Camera-type eye (tissue), 1 donor: ENCODE measurements at places on chromosomes 11 and 22. TPM values are rescaled to one million over a fixed set of nuclear protein-coding genes. Genes with fewer than 3 reads are reported as not detected.

AMPD3 gene
- 10.1 TPM for total RNA-seq

CNIH2 gene
- 8.2 TPM for total RNA-seq

CYTH4 gene
- 9.8 TPM for total RNA-seq

APOA5 gene
- total RNA-seq: not detected

PHETA2 gene
- total RNA-seq: 18.1 TPM

KIAA1671 gene
- total RNA-seq: 25.1 TPM

CTSD gene
- total RNA-seq: 167 TPM

CHRNA10 gene
- total RNA-seq: 0.88 TPM

PLEKHB1 gene
- 91.2 TPM for total RNA-seq
